HFFc6 (cell line): ENCODE measurements at places on chromosomes 13 and 19.

DNA sequence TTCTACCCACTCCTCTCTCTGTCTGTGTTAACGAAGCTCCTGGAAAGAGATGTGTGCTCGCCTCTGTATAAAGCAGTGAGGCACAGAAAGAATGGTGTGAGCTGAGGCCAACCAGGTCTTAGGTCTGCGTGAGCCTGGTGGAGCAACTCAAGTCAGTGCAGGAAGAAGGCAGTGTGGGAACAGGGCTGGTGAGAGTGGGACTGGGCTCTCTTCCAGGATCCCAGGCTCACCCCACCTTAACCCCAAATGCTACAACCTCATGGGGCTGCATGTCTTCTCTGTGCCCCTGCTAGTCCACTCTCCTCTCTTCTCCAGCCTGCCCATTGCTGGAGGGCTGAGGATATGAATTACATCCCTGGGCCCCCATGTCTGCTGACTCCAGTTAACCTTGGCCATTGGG, 127.4 kb downstream of the DCT start:
- no peak for DNase-seq

DNA sequence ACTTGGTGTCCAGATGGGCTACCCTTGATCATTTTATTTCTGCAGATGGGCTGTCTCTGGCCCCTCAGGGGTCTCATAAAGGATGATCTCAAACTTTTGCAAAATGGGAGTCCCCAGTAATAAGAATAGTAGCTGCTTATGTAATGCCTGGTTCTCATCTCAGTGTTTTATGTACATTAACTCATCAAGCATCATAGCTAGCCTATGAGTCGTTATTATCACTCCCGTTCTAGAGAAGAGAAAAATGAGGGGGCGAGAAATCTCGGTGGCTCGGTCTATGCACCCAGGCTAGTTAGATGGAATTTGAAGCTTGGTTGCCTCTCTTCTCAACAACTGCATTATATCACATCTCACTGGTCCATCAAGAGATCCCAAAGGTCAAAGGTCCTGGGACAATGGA, 3.4 kb downstream of the CACNG6 start:
- DNase-seq: no peak

DNA sequence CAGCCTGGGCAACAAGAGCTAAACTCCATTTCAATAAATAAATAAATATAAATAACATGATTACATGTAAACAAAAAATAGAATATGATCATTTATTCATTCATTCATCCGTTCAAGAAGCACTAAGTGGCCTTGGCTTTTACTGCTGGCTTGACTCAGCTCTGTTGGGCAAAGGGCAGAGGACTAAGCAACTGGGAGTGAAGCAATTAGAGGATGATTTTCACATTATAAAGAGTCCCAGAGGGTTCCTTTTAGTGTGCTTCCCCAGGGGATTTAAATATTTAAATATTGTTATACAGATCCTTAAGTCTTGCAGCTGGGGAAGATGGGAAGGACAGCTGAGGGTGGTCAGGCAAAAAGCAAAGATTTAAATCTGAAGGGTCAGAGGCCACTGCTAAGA, 34.9 kb upstream of the FLT1 start:
- DNase-seq: no peak

GRCh38 chr13:77653301-77653700, 44.2 kb upstream of the SLAIN1 start:
- no peak for DNase-seq

DNA sequence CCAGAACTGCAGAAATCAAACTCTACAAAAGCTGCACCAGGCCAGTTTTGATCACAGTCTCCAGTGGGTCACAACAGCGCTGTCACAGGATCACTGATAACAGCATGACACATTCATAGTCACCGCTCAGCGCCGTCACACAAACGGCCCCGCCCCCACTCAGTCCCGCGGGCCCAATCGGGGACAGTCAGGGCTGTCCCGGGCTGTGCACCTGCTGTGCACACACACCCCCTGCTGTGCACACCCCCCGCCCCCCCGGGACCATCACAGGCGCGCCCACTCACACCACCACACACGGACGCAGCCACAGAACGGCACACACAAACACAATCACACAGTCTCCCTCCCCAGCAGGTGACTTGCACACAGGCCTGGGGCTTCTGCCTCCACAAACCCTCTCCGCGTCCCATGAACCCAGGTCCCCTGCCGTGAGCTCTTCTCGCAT, 435 bp upstream of the ZNF382 start:
- peak; percentile 23 for DNase-seq

GRCh38 chr13:94656176-94656575, 54.5 kb downstream of the GPR180 start:
- DNase-seq: no peak

GRCh38 chr19:12864721-12865715, 16.2 kb downstream of the DNASE2 start:
- DNase-seq: no peak

GRCh38 chr19:10006335-10006708, 4.0 kb downstream of the COL5A3 start:
- no peak for DNase-seq
